ENCODE measurements at places on chromosomes 6 and 20. TPM values are rescaled to one million over a fixed set of nuclear protein-coding genes. Genes with fewer than 3 reads are reported as not detected.

DPPA5 gene
- not detected for polyA plus RNA-seq

CARMIL1 gene
- polyA plus RNA-seq, result 105 TPM

KCNB1 gene
- 12.3 TPM for polyA plus RNA-seq

APOBEC2 gene
- 4.9 TPM for polyA plus RNA-seq

CENPW gene
- polyA plus RNA-seq, result 10.4 TPM

GLP1R gene
- polyA plus RNA-seq, result not detected

ENPP5 gene
- 295 TPM for polyA plus RNA-seq

Data from Purkinje cell (primary cell).